ENCODE measurements at places on chromosomes 11 and 22.

DNA sequence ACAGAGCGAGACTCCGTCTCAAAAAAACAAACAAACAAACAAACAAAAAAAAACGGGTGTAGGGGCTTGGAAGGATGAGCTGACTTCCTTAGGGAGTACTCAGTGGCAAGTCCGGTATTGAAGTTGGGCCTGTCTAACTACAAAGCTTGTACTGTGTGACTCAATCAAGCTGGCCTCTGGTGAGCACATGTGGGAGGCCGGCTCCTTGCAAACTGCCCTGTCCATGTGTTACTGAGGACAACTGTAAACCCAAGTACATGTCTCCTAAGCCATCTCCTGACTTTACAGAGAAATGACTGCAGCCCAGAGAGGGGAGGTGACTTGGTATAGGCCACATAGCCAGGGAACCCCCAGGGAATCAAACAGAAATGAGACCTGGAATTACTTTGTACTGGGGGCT, 11.6 kb downstream of the RIBC2 start:
- no peak for DNase-seq

DNA sequence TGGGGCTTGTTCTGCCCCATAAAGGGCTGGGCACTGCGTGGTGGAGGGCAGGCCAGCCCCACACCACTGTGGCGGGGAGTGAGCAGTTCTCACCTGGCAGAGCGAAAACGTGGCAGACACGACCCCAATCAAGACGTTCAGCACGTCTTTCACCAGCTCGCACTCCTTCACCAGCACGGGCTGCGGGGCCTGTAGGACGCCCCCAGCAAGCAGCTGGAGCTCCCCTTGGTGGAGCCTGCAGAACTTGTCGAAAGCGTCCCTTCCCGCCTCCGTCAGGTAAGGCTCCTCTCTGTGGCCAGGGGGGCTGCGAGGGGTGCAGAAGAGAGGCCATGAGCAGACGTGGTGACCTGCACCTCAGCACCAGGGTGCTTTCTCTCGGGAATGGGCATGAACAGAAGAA, 11.6 kb downstream of the TUBGCP6 start:
- DNase-seq: no peak

DNA sequence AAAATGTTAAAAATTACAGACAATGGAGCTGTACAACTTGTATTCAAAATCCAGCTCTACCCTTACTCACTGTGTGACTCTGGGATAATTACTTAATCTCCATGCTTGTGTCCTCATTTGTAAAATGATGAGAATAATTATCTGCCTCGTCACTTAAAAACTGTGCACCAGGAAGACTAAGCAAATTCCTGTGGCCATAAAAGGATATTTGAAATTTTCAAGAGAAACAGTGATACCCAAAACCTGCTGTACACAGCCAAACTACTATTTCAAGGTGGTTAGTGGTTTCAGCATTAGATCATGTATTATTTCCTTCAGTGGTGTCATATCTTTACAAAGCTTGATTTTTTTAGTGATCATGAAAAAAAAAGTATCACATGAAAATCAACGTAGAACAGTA, 136.9 kb downstream of the METTL15 start:
- no peak for DNase-seq

DNA sequence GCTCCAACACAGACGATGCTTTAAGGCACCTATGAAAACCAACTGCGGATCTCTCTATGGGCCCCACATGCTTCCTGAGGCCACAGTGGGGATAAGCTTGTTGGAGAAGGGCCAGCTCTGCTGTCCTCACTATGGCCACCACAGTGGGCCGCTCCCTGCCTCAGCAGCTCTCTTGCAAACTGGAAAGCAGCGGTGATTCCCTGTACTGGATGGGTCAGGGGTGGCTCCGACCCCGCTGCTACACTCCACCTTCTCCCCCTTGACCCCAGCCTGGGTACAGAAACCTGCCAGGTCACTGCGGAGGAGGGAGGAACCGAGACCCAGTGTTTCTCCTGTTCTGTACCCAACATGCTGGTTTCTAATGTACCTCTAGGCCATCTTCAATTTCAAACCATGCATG, 403.9 kb downstream of the CTTN start:
- no peak for DNase-seq

- DNase-seq: no peak
Measured at GRCh38 chr11:34480314-34480713, 33.3 kb downstream of the ELF5 start.

DNA sequence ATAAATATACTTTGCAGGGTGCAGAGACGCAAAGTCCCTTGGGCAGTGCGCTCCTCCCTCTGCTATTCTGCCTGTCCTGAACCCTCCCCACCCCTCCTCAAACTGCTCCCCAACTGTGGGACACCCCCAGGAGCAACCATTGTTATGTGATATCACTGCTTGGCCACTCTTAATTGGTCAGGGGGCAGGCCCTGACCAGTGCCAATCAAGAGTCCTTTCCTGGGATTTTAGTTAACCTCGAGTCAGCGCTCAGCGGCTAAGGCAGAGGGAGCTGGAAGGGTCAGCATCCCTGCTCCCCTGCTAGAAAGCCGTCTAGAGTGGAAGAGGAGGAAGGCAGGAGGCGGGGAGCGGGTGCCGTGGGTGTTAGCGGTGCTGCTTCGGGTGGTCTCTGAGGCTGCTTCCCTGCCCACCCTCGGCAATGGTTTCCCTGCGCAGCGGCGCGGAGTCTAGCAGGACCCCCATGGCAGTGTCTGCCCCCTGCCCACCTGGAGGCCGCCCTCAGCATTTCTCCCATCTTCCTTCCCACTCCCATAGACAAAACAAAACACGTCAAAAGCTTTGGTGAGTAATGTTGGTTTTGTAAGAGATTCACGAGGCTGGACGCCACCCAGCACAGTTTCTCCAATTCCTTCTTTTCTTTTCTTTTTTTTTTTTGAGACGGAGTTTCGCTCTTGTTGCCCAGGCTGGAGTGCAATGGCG, 38.4 kb upstream of the A4GALT start:
- DNase-seq: no peak

GRCh38 chr11:1847926-1848639, 4.8 kb upstream of the LSP1 start:
- DNase-seq: no peak

- no peak for DNase-seq
Measured at GRCh38 chr22:17969701-17970113, 54.7 kb downstream of the MICAL3 start.

GRCh38 chr11:121154486-121155314, 53.7 kb downstream of the TECTA start:
- no peak for DNase-seq

GRCh38 chr11:114088216-114088615, 28.7 kb downstream of the ZBTB16 start:
- DNase-seq: no peak

GRCh38 chr11:6992457-6993417, 27.4 kb downstream of the ZNF214 start:
- DNase-seq: no peak

- no peak for DNase-seq
Measured at GRCh38 chr11:46100670-46101069, 20.6 kb downstream of the PHF21A start.

GRCh38 chr11:106840947-106841346, 177.3 kb downstream of the GUCY1A2 start:
- no peak for DNase-seq

GRCh38 chr11:61688365-61689163, 8.4 kb downstream of the DAGLA start:
- DNase-seq: no peak

DNA sequence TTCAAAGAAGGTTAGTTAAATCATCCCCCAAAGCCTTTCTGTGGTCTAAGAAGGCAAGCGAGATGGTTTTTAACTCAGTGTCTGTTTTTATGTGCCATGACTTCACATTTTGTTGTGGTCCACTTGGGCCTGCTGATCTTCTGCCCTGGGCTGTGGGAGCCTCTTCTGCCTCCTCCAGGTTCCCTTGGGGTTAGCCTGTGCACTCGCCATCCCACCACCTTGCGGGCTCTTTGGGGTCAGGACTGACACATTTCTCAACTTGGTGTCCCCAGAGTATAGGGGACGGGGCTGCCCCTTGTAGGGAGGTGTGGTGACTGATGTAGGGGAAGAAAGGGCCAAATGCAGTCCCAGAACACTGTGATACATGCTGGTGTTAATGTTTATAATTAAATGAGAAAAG, 207.0 kb downstream of the TBC1D22A start:
- DNase-seq: no peak

DNA sequence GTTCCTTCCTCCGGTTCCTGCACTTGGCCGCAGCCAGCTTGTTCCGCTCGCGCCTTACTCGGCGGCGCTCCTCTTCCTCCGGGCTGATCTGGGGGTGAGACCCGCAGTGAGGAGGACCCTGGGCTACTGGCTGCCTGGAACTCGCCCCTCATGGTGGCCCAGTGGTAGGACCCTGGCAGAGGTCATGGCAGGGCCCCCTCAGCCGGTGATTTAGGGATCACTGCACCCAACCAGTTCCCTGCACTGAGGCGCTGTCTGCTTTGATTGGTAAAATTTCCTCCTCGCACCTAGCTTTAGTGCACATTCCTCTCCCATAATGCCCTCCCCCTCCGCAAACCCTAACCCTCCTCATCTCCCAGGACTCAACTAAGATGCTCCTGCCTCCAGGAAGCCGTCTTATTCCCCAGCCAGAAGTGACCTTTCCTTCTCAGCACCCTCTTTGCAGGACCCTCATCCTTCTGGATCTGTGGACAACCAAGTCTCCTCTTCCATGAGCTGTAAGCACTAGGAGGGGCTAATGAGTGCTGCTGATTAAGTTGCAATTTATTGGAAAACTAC, 3.6 kb downstream of the CCDC85B start:
- DNase-seq: no peak

DNA sequence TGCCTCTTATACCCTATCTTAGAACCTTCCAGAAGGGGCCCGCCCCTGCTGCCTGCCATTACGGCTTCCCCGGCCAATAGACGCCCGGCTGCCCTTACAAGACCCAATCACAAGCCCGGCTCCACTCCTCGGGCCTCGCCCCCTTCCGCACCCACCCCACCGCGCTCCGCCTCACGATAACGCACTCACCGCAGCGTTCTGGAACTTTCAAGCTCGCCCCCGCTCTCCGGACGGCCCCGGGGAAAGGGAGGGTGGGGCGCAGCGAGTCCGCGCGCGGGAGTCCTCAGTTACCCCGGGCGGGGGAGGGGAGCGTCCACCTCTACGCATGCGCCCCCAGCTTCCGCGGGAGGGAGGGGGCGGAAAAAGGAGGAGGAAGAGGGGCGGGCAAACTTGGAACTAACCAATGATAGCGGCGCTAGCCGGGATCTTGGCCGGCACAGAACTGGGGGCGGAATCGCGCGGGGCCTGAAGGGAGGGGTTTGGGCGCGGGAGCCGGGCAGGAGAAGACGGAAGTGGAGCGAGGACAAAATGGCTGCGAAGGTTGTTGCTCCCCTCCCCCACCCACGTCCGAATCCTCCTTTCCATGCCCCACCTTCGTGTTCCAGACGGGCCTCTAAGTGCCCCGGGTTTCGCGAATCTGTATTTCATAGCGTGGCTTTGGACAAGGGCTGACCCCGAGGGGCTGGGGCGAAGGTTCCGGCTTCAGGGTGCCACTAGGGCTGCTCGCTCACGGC, 389 bp upstream of the HSPA8 start:
- peak; percentile 98 for DNase-seq
